Activated CD4-positive, alpha-beta T cell treated with anti-CD3 and anti-CD28 coated beads, Interleukin-2, amount 10 ng/mL, durations not matched to agents 7 days and 5 days (primary cell): ENCODE measurements at places on chromosomes 5 and 9. TPM values are rescaled to one million over a fixed set of nuclear protein-coding genes. Genes with fewer than 3 reads are reported as not detected.

The SCGB3A1 gene
- total RNA-seq, result not detected

- DNase-seq, result peak; percentile 94
Observed at GRCh38 chr5:108381954-108382783, at the start of gene FBXL17. TSS of gene FBXL17 (minus strand) at chr5:108382098.

GRCh38 chr9:137836831-137837241 is 40.7 kb upstream of the CACNA1B start:
- DNase-seq, result no peak

DNA sequence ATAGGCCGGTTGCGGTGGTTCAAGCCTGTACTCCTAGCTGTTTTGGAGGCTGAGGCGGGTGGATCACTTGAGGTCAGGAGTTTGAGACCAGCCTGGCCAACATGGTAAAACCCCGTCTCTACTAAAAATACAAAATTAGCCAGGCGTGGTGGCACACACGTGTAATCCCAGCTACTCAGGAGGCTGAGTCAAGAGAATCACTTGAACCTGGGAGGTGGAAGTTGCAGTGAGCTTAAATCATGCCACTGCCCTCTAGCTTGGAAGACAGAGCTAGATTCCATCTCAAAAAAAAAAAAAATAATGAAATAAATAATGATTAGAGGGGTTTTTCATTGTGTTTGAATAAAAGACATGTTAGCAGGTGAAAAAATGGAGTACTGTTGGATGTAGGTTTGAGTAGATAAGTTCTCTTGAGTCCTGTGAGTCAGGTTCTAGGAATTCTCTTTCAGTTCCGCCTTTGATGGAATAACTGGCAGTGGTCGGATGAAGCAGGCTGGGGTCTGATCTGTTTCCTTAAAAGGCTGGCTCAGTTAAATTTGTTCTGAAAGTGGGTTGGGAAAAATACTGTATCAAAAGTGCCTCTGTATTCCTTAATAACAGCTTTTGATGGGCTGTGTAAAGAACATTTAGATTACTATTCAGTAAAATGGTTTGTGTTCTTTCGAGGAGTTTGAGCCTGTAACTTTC is 73.2 kb downstream of the AOPEP start:
- DNase-seq, result no peak

GRCh38 chr9:36470643-36471290 is 70.7 kb upstream of the RNF38 start:
- peak; percentile 73 for DNase-seq

GRCh38 chr5:135553688-135554462 is 18.1 kb upstream of the NEUROG1 start:
- DNase-seq, result no peak
